ENCODE measurements at places on chromosomes 3 and 15.

DNA sequence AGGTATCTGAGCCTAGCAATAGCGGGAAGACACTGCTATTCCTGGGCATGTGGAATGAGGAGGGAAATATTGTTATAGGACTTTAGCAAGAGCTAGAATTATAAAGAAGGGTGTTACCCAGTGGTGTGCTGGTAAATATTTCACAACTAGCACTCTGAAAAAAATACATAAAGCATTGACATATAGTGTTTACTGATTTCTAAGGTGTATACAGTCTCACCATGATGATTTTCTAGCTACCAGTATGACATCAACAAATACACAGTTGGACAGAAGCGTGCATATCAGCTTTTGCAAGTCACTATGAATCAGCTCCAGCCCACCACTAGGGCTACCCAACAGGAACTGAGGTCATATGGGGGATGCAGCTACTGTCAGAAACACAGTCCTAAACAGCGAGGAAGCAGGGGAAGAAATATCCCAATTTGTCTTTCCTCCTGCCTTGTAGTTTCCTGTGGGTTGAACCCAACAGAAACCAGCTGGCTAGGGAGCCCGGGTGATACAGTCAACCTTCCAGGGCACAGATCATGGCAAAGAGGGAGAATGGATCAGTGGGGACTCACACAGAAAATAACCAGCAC, 39.6 kb downstream of the HGD start:
- DNase-seq = no peak

DNA sequence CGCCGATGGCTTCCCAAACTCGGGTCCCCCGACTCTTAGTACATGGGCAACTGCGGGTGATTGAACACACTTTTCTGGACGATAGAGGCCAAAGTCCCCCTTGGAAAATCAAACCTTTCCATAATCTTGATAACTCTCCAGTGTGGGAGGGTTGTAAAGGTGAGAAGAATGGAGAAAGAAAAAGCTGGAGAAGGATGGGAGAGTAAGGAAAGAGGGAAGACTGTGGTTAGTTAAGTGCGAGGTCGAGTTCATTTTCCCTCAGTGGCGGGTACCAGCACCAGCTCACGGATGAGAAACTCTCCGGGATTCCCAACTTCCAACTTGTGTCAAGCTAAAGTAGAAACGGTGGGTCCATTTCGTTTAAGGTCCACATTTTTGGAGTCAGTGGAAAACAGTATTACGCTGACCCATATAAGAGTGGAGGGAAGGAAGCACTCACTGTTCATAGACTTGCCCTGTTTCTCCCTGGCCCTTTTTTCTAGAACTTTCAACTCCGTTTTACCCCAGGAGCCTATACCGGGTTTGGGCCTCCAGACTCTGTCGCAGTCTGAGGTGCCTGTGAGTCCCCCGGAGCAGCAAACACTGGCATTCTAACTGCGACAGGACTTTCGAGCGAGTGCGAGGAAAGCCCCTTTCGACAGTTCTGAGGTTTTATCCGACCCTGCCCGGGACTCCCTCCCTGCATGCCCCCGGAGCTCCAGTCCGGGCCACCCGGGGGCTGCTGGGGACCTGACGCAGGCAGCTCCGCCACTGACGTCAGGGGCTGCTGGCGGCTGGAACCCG, 14.8 kb downstream of the ZIC1 start:
- DNase-seq = no peak

- DNase-seq = no peak
Measured at GRCh38 chr3:107235193-107235927, 141.9 kb upstream of the CCDC54 start.

DNA sequence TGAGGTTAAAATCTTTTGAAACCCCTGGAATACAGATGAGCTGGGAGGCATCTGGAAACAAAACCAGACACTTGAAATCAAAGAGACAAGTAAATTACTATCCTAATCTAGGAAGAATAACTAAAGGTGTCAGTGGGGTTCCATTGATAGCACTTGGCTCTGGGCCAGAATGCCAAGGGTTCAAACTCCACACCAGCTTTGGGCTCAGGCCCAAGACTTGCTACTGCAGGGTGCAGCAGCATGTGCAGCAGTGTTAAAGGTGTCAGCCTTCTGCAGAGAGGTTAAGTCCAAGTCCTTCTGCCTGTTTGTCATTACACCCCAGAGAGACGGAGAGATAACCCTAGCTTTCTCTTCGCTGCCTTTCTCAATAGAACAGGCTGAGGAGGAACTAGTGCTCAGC, 273.9 kb downstream of the TIGIT start:
- DNase-seq = no peak

DNA sequence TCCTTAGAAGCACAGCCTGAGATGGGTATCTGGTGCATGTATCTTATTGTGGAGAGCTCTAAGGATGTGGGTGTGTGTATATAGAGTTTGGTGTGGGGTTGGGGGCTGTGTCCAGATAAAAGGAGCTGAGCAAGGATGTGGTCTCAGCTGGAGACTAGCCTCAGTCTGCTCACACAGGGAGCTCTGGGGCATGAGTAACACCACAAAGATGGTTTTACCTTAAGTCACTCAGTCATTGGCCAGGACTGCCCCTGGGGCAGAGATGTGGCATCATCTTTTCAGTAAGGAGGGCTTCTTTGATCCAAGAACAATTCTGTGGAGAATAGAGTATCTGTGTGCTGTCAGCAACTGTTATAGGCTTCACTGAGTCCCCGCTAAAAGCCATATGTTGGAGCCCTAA, 163.4 kb upstream of the NUDT16 start:
- no peak for DNase-seq

DNA sequence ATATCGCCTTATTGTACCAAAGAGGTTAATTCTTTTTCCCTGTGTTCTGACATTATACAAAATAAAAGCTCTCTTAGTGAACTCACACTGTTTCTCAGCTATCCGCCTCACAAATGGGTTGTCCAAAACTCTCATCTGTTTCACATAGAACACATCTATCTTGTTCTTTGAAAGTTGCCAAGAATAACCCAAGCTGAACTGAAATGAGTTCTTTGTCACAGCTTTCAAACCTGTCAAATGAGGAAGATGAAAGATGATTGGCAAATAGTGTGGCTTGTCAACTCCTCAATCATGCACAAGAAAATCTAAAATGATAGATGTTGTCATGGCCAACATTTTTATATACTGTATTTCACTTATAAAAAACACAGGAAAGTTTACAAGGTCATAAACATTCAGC, 168.1 kb upstream of the OSTN start:
- no peak for DNase-seq

DNA sequence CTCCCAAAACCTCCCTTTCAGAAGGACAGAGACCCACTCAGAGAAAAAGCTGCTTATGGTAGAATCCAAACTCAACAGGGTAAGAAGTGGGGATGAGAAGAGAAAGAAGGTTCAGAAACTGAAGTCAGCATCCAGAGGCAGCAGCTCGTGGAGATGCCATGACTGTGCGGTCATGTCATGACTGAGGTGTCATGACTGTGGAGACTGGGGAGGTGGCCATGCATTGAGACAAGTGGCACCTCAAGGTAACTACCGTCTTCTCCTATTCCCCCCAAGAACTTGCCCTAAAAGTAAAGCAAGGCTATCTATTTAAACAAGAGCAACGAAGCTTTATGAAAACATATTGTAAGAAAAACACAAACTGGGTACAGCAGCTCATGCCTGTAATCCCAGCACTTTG, 15.1 kb downstream of the CHRNA3 start:
- DNase-seq = no peak

DNA sequence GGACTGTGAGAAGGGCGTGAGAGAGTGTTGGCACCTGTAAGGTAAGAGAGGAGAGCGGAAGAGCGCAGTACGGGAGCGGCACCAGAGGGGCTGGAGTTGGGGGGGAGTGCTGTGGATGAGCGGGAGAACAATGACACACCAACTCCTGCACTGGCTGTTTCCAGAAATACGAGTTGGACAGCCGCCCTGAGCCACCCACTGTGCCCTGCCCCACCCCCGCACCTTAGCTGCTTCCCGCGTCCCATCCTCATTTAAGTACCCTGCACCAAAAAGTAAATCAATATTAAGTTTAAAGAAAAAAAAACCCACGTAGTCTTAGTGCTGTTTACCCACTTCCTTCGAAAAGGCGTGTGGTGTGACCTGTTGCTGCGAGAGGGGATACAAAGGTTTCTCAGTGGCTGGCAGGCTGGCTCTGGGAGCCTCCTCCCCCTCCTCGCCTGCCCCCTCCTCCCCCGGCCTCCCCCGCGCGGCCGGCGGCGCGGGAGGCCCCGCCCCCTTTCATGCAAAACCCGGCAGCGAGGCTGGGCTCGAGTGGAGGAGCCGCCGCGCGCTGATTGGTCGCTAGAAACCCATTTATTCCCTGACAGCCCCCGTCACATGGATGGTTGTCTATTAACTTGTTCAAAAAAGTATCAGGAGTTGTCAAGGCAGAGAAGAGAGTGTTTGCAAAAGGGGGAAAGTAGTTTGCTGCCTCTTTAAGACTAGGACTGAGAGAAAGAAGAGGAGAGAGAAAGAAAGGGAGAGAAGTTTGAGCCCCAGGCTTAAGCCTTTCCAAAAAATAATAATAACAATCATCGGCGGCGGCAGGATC, at the start of gene SOX2:
Gene SOX2 (plus strand): TSS at position 601 of the 811 bp plus-strand sequence. CDS start 436 bp downstream, outside the sequence.
- peak; percentile 54 for DNase-seq

GRCh38 chr15:29942143-29942542, 119.9 kb upstream of the TJP1 start:
- no peak for DNase-seq

GRCh38 chr3:56025326-56025725, 442.9 kb downstream of the ERC2 start:
- DNase-seq = no peak

Data from NCI-H1694 treated with DMSO at 0.1 percent for 48 hours (cell line).